Endothelial cell of umbilical vein (primary cell): ENCODE measurements at places on chromosomes 3 and 15. TPM values are rescaled to one million over a fixed set of nuclear protein-coding genes. Genes with fewer than 3 reads are reported as not detected.

Gene EPHA6
- polyA plus RNA-seq, result not detected in 2 replicates

Gene HERC2
- polyA plus RNA-seq, result 46.1 and 48.2 TPM in 2 replicates

Gene SLCO3A1
- 0.92 and 1.2 TPM in 2 replicates for polyA plus RNA-seq

Gene GABRR3
- polyA plus RNA-seq, result not detected in 2 replicates

GRCh38 chr15:66863390-66864085, 161.5 kb downstream of the SMAD6 start:
- DNase-seq, result no peak

- no peak for DNase-seq
These were observed 323.8 kb upstream of the AZI2 start for GRCh38 chr3:28672406-28672805.

DNA sequence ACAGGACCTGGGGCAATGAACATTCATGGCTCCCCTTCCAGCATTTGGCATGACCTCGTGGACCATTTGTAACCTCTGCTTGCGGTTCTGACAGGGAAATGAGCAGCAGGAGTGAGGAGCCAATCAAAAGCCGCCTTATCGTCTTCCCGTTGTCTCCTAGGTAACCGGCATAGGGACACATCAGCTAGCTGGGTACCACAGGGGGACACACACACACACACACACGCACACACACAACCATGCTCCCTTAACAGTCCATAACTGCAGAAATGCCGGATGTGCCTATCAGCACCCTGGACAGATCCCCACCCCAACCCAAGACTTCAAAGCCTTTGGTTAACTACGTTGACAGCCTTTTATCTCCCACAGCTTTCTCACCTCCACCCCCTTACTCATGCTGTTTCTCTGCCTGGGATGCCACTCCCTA, 53.4 kb upstream of the CCDC174 start:
- DNase-seq, result peak; percentile 28

- DNase-seq, result no peak
These were observed 12.1 kb downstream of the SEC22C start for GRCh38 chr3:42569593-42570142.
